GM12892 (cell line): ENCODE measurements at places on chromosomes 2 and 18.

GRCh38 chr2:30910686-30911085, 103.4 kb upstream of the CAPN13 start:
- no peak for DNase-seq

DNA sequence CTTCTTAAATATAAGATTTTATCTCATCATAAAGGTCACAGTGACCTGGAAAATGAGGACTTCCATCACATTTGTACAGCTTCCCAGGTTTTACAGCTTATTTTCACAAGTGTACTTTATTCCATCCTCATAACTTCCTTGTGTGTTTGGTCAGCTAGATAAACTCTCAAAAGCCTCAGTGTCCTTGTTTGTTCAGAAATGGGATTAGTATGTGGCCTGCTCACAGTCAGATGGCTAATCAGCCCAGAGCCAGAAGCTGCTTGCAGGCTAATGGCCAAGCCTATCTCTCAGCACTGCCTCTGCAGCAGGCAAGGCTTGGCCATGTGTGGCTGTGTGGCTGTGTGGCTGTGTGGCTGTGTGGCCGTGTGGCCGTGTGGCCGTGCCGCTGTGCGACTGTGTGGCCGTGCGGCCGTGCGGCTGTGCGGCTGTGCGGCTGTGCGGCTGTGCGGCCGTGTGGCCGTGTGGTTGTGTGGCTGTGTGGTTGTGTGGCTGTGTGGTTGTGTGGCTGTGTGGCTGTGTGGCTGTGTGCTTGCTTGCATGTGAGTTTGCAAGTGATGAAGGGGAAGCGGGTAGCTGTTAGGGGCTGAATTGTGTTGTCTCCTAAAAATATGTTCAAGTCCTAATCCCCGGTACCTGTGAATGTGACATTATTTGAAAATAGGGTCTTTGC, 233.0 kb upstream of the TNP1 start:
- no peak for DNase-seq

DNA sequence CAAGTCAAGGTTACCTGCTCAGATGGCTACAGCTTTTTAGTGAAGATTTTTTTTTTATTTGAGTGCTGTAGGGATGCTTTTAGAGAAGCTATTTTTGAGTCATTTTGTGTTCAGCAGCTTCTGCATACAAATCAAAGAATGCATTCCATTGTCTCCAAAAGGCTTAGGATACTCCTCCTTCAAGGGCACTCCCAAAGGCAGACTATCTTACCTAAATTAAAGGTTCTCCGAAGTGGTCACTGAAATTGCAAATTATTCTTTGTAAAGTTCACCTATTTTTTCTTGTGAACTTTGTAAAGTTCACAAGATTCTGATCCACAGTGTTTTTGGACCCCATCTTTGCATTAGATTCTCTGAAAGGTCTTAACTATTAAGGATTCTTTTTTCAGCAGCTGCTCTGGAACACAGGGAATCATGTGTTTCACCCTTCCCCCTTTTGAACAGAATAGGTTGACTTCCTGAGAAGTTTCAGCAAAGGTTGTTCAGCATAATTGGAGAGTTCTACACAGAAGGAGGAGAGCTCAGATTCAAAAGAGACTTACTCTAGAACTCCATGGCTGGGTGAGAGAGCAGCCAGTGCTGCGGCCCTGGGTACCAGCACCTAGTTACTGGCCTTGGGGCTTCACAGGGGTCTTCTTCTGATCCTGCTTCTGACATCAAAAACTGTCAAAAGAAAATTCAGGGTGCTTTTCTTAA, 14.5 kb downstream of the CLIP4 start:
- DNase-seq: no peak

DNA sequence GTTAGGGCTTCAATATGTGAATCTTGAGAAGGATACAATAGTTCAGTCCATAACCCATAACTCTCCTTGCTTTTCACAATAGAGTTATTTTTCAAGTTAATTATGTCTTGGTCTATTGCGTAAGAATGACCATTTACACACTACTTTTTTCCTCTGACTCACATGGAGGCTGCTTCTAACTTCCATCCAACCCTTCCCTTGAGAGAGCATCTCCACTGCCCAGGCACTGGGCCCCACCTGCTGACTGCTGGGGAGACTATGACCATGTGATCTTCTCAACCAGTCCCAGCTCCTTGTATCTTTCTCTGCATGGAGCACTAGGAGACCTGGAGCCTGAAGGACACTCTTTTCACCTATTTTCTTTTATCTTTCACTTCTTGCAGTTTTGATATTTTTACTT, 251.5 kb downstream of the GPD2 start:
- no peak for DNase-seq

GRCh38 chr2:33107690-33108482, 161.1 kb downstream of the LTBP1 start:
- DNase-seq: no peak
